ENCODE measurements at places on chromosomes 5 and 9. TPM values are rescaled to one million over a fixed set of nuclear protein-coding genes. Genes with fewer than 3 reads are reported as not detected.

DNA sequence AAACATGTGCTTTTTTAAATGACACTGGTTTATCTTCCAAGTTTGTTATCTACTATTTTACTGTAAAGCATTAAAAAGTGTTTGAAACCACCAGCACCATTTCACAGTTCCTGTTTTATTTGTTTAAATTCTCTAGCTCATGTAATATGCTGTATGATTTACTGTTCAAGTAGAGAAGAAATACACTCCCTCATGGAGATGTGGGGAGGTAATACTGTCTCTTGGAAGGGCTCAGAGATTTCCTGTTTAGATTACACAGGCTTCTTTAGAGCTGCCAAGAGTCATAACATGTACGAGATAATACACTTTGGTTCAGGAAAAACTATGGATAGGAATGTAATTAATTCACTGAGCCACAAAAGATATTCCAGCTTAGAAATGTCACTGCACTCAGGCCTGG, 135.0 kb upstream of the CCDC152 start:
- DNase-seq = no peak

DNA sequence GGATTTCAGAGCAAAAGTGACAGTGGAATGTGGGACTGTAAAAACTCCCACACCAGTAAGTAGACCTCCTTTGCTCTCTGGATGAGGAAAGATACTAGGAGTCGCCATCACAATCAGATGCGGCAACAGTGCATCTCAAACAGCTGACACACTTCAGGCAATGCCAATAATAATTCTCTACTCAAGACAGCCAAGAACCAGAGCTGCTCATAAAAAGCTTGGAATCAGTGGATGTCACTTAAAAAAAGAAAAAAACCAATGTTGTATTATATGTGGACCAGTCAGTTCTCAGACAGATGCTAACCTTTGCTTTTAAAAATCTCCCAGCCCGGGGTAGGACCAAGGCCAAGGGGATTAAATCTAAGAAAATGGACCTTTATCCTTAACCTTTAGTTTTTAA, 185.0 kb downstream of the GNA14 start:
- DNase-seq = no peak

GRCh38 chr9:36204906-36205547, 14.3 kb downstream of the CLTA start:
- DNase-seq = no peak

DNA sequence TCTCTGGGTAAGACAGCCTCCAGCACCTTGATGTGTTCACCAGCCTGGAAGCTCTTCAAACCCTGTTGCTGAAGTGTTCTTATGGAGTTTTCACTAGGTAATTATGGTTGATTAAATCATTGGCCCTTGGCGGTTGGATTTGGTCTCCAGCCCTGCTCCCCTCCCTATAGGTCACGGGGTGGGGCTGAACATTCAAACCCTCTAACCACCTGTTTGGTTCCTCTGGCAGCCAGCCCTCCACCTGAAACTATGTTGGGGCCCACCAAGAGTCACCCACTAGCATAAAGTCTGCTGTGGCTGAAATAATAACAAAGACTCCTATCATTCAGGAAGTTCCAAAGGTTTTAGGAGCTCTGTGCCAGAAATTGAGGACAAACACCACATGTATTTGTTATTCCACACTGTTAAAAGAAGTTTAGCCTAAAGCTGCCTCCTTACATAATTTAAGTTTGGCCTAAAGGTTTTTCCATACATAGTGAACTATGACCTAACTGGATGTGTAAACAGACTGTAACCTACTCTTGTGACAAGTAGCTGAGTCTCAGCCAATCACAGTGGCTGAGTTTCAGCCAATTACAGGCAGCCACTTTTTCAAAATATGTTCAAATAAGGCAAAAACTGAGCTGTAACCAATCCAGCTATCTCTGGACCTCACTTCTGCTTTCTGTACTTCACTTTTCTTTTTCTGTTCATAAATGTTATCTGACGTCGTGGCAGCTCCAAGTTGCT, 34.8 kb downstream of the TMEM252 start:
- no peak for DNase-seq

GRCh38 chr9:115551396-115551795, 433.4 kb upstream of the TNC start:
- DNase-seq = no peak

DNA sequence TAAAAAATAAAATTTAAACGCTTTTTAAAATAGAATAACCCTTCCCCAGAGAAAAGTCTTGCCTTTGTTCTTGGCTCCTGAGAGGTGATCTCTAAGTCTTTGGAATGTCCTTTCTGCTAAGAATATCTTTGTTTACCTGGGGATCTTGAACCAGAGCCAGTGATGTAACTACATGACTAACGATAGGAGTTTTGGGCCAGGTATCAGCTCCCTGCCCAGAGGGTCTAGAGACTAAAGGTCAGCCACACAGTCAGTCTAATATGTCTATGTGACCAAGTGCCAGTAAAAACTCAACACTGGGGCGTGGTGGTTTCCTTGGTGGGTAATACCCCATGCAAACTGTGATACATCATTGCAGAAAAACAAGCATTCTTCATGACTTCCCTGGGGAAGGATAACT, 1351.9 kb upstream of the C9orf72 start:
- no peak for DNase-seq

GRCh38 chr5:10264604-10265003, 14.5 kb downstream of the CCT5 start:
- DNase-seq = no peak

DNA sequence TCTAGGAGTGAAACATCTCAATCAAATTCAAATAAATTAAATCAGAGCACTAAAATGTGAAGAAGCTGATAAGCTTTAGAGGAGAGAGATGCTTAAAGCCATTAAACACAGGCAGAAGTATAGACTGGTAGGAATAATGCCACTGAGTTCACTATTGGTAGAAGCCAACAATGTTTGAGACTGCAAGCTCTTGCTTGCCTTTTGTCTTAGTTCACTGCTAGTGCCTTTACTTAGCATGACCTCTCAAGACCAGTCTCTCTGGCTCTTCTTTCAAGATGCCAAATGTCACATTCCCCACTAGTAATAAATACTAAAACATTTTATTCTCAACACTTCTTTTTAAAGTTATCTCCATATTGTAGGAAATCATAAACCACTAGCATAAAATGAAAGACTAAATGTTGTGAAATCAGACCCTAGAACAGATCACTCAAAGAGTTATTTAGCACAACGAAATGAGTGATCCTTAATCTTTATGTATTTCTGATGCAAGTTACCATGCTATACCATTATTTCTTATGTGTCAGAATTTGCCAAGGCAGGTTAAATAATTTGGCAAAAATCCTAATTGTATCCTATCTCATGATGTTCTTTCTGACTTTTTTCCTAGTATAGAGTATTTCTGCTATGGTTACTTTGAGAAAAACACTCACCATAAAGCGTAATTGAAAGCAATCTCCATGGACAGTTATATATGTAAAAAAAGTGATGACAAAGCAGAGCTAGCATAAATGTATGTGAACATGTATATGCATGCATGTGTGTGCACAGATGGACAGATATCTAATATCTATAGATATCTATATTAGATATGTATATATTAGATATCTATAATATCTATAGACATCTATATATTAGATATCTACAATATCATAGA, 57.5 kb downstream of the PJA2 start:
- DNase-seq = no peak

GRCh38 chr9:93533863-93534262, 42.5 kb upstream of the PHF2 start:
- DNase-seq = no peak

GRCh38 chr9:117523531-117524153, 108.8 kb upstream of the ASTN2 start:
- DNase-seq = no peak

DNA sequence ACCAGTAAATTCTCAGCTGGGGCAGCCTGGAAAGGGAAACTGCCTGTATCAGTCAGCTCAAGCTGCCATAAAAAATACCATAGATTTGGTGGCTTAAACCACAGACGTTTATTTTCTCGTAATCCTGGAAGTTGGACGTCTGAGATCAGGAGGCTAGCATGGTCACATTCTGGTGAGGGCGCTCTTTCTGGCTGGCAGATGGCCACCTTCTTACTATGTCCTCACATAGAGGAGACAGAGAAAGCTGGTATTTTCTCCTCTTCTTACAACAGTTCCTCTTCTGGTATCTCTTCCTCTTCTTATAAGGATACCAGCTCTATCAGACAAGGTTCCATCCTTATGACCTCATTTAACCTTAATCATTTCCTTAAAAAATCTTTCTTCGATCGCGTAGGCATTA, 50.5 kb upstream of the RFX3 start:
- DNase-seq = no peak

GRCh38 chr5:134114886-134115805, 665 bp downstream of the TCF7 start:
- DNase-seq = no peak

GRCh38 chr5:56567278-56567677, 248.1 kb upstream of the MAP3K1 start:
- no peak for DNase-seq

- DNase-seq = no peak
These were observed 269.9 kb upstream of the PAPPA start for GRCh38 chr9:115883467-115884329.

DNA sequence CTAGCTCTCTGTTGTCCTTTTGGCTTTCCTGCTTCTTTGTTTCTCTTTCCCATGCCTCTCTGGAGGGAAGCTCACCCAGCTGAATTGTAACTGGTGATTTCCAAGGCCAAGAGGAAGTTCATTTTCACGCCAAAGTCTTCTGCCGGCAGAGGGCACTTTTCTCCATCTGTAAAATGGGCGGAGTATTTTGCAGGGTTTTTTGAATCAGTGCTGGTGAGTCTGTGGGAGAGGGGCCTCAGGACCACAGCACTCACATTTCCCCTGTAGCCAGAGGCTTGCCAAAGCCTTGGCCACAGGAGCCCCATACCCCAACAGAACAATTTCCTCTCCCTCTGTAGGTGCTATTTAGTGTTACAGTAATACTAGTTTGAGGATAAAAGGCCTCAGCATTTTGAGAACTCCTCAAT, 42.3 kb upstream of the MATR3 start:
- DNase-seq = no peak

DNA sequence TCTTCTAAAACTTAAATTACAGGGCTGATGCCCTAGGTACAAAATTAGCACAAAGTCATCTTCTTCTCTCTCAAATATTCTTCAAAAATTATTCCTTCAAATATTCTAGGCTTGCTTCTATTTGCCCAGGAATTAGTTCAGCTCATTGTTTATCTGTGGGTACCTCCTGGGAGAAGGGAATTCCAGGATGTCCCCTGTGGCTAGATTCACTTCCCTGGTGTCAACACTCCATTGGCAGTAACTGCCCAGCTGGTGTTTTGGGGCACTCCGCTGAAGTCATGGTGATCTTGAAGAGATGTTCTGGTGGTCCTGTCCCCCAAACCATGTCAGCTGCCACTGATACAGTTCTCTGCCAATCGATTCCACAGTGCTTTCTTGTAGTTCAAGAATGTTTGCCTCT, 26.2 kb upstream of the TGFBR1 start:
- DNase-seq = no peak

DNA sequence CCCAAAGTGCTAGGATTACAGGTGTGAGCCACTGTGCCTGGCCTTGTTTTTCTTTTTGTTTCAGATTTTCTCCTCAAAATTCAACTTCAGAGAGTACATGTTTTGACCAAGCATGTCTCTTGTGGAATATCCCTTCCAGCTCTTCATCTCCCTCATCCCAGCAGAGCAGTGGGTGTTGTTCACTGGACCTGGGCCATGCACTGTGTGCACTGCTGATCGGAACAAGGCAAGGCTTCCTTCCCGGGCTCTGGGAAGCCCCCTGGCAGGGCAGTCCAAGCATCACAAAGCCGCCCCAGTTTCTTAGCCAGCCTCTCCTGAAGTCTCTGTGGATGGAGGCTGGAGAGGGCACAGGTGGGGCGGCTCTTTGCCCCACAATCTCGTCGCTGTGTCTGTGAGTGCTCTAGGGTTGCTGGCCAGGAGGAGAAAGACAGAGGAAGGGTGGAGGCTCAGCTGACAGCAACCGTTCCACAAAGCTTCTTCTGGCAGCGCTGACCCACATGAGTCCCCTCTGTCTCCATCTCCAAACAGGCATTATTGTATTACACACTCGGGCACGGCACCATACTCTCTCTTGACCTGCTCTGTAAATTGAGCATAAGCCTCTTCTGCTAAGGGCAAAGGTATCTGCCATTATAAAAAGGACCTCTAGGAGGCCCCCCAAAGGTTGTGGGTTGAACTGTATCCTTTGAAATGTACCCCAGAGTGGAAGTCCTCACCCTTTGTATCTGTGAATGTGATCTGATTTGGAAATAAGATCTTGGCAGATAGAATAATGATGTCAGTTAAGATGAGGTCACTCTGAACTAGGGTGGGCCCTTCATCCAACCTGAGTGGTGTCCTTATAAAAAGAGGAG, 89.6 kb downstream of the TARS1 start:
- DNase-seq = no peak

- no peak for DNase-seq
These were observed 65.5 kb upstream of the ABCA1 start for GRCh38 chr9:104993291-104993963.

DNA sequence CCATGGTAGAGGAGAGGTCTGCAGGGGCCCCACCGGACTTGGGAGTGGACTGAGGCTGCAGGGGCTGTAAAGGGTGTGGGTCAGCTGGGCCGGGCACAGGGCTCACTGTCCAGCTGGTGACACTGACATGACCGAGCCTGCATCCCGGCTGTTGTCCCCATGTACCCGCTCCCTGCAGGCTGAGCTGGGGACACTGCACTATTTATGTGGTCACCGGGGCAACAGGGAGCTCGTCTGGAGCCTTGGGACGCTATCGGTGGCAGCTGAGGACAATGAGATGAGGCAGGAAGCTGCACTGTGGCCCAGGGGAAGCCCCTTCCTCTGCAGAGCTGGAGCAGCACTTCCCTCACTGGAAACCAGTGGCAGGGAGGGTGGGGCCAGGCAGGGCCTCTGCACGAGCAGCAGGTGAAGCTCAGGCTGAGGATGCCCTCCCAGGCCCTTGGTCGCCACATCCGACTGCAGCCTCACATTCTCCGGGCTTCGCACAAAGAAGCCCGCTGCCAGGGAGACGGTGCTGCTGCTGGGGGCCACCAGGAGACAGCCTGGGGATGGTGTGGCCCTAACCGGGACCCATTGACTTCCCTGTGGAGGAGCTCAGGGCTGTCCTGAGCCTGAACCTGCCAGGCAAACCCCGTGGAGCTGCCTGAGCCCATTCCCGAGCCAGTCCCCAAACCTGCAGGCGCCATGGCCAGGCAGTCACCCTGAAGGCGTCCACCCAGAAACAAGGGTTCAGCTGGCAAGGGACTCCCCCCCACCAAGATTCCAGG, 26.4 kb downstream of the ZDHHC11B start:
- DNase-seq = no peak

DNA sequence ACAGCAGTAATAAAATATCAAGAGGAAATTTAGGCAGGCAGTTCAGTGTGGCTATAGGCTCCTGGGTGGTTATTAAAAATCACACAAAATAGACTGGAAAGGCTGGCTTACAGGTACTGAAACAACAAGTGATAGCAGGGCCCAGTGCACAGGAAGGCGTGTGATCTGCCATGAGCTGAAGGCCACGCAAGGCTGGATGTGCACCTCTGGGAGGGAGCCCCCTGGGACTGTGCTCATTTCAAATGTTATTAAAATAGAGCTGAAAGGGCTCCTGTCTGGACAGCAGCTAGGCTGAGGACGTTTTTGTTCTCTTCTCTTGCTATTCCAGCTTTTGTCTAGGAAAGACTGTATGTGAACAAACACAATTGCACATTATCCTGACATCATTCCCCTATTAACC, 324.3 kb upstream of the RFX3 start:
- DNase-seq = no peak

GRCh38 chr9:128771094-128771721, 519 bp downstream of the ZER1 start:
- no peak for DNase-seq

The ORM2 gene
- not detected for total RNA-seq

The FGD3 gene
- total RNA-seq = not detected

The SH3TC2 gene
- 2.5 TPM for total RNA-seq

The LCP2 gene
- total RNA-seq = 5.7 TPM

The OMD gene
- total RNA-seq = not detected

The ACOT12 gene
- not detected for total RNA-seq

Measured in glomerular endothelial cell (primary cell).